ENCODE measurements at places on chromosomes 6 and 20. TPM values are rescaled to one million over a fixed set of nuclear protein-coding genes. Genes with fewer than 3 reads are reported as not detected.

Gene NDRG3
- 15.8 TPM for polyA plus RNA-seq

Gene HLA-DRB5
- polyA plus RNA-seq = 9.5 TPM

Gene FARS2
- 12.0 TPM for polyA plus RNA-seq

Gene ZNF311
- polyA plus RNA-seq = 2.4 TPM

Gene TRAPPC3L
- polyA plus RNA-seq = not detected

Gene KHDC1L
- not detected for polyA plus RNA-seq

Gene EMILIN3
- polyA plus RNA-seq = 19.7 TPM

Gene MAP3K5
- polyA plus RNA-seq = 3.1 TPM

Gene RFX6
- not detected for polyA plus RNA-seq

Gene ME1
- polyA plus RNA-seq = 1.2 TPM

Gene MYH7B
- polyA plus RNA-seq = 48.9 TPM

Gene TTLL9
- 0.25 TPM for polyA plus RNA-seq

Gene PLAGL2
- polyA plus RNA-seq = 11.5 TPM

Gene C6orf141
- polyA plus RNA-seq = 3.0 TPM

Gene HMGCLL1
- 7.3 TPM for polyA plus RNA-seq

Gene PRSS16
- not detected for polyA plus RNA-seq

Gene SULF2
- 38.2 TPM for polyA plus RNA-seq

Gene ALDH5A1
- 8.2 TPM for polyA plus RNA-seq

Gene FOXC1
- polyA plus RNA-seq = 2.0 TPM

Gene VSX1
- not detected for polyA plus RNA-seq

Gene IP6K3
- polyA plus RNA-seq = 38.8 TPM

Gene SMOC2
- 56.2 TPM for polyA plus RNA-seq

Gene CPXM1
- 46.8 TPM for polyA plus RNA-seq

Gene BPIFB3
- not detected for polyA plus RNA-seq

Gene IL17F
- not detected for polyA plus RNA-seq

Gene PET117
- 10.5 TPM for polyA plus RNA-seq

Gene HFE
- polyA plus RNA-seq = 5.9 TPM

Gene PTK7
- 53.6 TPM for polyA plus RNA-seq

Gene COL9A3
- polyA plus RNA-seq = 10.6 TPM

Gene RSPO3
- 12.7 TPM for polyA plus RNA-seq

Gene PTGIS
- 28.0 TPM for polyA plus RNA-seq

Gene PGC
- not detected for polyA plus RNA-seq

Gene WFDC2
- not detected for polyA plus RNA-seq

Gene RPS6KA2
- polyA plus RNA-seq = 25.9 TPM

Gene EPPIN
- 0.12 TPM for polyA plus RNA-seq

Gene SASH1
- polyA plus RNA-seq = 42.8 TPM

Gene WFDC10B
- polyA plus RNA-seq = not detected

Gene RNF144B
- 12.0 TPM for polyA plus RNA-seq
